ENCODE measurements at places on chromosomes 4 and X.

DNA sequence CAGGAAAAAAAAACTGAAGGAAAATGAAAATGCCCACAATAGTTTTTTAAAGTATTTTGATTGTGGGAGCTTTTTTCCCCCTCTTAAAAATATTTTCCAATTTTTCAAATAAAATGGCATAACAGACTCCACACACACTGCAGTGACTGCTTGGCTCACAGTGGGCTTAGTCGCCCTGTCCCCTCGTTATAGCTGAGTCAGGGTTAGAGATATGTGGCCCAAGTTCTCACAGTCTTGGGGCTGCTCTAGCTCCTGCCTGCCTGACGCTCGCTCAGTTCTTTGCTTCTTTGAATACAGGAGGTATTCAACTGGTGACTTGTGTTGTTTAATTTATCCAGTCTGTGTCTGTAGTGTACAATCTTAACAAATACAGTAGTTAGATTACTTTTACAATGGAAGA is 47.7 kb downstream of the BEND2 start:
- no peak for DNase-seq

DNA sequence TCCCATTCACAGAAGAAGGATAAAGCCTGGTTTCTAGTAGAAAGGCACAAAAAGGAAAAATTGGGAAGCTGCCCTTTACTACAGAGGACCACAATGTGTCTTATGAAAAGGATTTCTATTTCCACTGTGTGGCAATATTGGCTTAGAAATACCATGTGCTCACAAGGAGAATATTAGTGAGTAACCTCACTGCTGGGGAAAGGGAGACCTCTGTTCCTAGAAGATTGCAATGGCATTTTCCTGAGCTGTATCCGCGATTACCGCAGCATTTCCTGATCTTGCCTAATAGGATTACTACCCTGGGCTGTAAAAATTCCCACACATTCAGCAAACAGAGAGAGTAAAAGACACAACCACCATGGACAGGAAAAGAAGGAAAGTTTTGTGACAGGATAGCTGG is 308.8 kb upstream of the TECRL start:
- no peak for DNase-seq

DNA sequence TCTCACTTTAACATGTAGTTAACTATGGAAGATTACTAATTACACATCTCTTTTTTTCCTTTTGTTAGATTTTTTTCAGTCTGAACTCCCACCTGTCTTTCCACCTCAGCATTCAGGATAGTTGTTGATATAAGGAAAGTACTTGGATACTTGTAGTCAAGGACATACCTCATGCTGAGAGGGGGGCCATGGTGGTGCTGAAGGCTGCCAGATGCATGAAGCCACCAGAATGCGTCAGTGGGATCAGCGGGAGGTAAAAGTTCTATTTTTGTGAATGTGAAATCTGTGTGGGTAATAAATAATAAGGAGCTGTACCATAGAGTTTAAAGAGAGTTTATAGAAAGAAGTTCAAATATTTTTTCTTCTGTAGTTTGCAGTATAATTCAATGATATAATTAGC is 13.1 kb upstream of the NDST4 start:
- DNase-seq: no peak

DNA sequence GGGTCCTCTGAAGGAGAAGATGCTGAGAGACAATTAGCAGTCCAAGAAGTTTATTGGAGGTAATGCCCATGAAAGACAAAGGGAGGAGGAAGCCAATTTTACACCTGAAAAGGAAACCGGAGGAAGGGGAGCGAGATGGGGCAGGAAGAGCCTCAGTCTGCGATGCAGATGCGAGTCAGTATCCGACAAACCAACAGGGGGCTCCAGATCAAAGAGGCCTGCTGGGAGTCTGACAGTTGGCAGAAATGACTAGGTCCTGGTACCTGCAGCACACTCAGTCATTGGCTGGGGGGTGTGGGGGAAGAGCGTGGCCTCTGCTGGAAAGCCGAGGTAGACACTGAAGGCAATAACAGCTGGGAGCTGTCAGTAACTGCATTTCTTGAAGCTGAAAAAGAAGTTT is 231.1 kb upstream of the CENPE start:
- DNase-seq: no peak

- no peak for DNase-seq
Measured at GRCh38 chrX:79065696-79066095, 78.8 kb upstream of the GPR174 start.

- no peak for DNase-seq
Measured at GRCh38 chr4:82913305-82913704, 12.8 kb downstream of the THAP9 start.

DNA sequence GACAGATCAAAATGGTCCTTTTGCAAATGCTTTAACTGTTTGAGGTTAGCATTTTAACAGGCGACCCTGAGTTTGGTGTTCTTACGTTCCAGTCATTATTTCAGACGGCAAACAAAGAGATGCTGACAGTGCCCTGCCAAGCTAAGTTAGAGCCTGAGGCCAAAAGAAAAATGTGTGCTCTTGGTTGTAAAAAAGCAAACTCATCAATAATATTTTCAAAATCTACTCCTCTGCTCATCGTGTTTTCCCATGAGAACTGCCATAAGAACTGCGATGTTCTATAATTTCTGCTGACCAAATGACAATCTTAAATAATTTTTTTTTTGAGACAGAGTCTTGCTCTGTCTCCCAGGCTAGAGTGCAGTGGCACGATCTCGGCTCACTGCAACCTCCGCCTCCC is 62.7 kb upstream of the BCLAF3 start:
- DNase-seq: no peak

- no peak for DNase-seq
Measured at GRCh38 chrX:38117485-38117884, 103.2 kb downstream of the SRPX start.

- no peak for DNase-seq
Measured at GRCh38 chr4:9996319-9997110, 24.8 kb downstream of the SLC2A9 start.

- DNase-seq: no peak
Measured at GRCh38 chr4:127048376-127049044, 584.2 kb upstream of the INTU start.

GRCh38 chrX:24081661-24082154 is 27.0 kb downstream of the EIF2S3 start:
- peak; percentile 34 for DNase-seq

DNA sequence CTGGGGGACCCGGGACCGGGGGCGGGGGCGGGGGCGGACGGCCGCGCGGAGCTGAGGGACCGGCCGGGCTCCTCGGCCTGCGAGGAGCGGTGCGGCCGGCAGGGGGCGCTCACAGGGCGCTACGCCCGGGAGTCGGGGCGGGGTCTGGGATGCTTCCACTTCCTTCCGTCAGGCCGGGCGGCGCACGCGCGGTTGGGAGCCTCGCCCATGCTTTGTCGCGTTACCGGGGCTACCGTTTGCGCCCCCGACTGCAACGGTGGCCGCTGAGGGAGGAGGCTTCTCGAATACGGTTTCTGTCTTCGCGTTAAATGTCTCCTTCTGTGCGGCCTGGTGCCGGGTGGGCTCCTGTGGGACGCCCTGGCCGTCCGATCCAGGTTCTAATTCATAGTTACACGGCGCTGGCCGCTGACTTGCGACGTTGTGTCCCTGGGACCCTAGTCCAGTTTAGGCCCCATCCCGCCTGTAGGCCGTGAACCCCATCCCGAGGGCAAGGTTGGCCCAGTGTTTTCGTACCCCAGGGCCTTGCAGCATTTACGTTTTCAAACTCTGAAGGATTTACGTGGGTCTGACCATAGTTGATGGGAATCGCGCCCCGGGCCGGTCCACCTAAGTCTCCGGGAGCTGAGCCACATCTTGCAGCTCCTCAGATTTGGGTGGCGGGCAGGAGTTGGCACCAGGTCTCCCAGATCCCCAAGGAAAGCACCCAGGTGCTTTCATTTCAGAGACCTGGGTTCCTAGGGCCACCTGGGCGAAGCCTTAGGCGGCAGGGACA is 549 bp downstream of the MSL3 start:
- DNase-seq: peak; percentile 71

DNA sequence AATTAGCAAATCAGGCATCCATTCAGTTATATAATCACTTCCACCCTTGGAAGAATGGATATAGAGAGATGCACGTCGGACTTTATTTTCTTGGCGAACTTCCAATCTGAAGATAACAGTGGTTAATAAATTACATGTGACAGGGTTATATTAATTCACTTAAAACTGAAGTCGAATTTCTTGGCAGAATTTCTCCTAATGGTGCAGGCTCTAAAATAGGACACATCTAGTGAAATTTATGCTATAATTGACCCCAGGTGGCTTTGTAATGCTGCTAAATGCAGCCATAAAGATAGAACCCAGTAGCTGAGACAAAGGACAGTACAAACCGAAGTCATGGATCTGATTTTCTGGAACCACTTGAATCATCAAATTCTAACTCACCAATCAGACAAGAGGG is 20.8 kb upstream of the SLC10A4 start:
- DNase-seq: no peak

- no peak for DNase-seq
Measured at GRCh38 chrX:112731793-112732192, 52.1 kb upstream of the LHFPL1 start.

- DNase-seq: peak; percentile 34
Measured at GRCh38 chr4:183722731-183723560, 63.9 kb downstream of the TRAPPC11 start.

DNA sequence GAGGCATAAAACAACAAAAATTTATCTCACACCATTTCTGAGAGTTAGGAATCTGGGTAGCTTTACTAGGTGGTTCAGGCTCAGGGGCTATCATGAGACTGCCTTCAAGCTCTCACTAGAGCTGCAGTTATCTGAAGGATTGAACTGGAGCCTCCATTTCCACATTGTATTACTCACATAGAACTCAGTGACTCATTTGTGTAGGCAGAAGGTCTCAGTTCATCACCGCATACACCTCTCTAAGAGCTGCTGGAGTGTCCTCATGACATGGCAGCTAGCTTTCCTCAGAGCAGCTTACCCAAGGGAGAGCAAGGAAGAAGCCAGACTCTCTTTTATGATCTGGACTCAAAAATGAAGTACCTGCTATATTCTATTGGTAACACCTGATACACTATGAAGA is 389.2 kb downstream of the IQCM start:
- DNase-seq: no peak

DNA sequence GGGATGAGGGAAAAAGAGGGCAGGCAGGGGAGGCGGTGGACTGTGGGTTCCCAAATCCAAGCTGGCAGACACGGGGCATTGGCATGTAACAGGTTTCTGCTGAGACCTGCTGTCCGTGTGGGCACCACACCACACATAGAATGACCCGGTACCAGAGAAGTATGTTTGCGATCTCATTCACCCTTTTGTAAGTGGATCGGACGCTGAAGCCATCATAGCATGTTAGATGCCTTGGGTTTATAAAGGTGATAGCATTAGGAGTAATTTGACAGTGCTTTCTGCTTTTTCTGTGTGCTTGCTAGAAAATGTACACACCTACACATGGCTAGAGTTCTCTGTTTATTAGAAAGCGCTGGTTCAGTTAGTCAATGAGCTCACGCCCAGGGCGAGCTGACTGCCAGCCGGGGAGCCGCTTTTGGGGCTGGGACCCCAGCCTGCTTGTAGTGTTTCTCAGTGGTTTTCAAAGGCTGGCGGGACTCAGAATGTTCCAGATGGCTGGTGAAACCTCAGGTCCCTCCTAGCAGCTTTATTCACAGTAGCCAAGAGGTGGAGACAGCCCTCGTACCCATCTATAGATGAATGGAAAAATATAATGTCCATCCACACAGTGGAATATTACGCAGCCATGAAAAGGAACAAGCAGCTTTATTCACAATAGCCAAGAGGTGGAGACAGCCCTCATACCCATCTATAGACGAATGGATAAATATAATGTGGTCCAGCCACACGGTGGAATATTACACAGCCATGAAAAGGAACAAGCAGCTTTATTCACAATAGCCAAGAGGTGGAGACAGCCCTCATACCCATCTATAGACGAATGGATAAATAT is 579 bp downstream of the IL3RA start:
- DNase-seq: no peak

GRCh38 chr4:106852426-106852825 is 183.7 kb downstream of the DKK2 start:
- no peak for DNase-seq

DNA sequence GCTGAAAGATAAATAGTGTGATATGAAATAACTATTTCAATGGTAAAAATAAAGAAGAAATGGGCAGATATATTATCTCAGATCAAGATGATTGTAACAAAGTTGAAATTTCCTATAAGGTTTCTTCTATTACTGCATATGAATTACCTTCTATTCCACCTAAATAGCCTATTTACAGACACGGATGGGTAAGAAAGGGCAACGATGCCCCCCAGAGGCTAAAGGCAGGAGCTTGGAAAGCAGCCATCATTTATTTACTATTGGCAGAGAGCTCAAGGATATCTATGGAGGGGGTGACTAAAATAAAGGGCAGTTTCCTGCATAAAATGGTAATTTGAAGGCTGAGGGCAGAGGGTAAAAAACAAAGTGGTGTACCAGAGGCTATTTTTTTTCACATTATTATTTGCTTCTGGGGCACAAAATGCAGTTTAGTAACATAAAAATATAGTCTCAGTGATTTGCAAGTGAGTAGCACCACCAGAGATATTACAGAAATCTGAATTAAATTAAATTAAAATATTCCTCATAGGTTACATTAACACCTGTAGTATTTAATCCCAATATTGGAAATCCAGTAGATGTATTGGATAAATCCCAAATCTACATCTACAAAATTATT is 123.1 kb downstream of the BTC start:
- peak; percentile 88 for DNase-seq

GRCh38 chrX:10756441-10756840 is 136.1 kb upstream of the MID1 start:
- peak; percentile 3 for DNase-seq

GRCh38 chr4:176077561-176077960 is 11.9 kb downstream of the WDR17 start:
- DNase-seq: no peak

DNA sequence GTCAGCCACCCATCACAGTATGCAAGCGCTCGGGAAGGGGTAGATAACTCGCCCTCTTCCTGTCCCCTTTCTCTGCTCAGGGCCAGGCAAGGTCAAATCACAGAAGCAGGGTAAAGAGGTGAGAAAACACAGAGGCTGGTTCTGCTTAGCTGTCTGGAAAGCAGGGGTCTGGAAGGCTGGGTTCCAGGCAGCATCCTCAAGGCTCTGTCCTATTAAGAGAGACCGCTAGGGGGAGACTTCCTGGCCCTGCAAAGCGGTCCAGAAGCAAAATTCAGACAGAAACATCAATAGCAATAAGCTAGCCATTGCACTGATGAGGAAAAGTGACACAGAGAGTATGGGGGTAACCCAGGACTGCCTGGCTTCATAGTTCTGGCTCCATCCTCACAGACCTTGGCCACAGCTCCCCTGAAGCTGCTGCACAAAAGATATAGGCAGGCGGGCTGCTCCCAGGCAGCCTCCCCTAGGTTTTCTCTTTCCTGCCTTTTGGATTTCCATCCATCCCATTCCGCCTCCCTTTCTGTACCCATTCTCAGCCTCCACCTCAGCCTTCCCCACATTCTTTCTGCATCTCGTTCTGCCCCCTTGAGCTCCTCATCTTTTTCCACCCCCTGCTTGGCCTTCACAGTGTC is 308.5 kb downstream of the EVC2 start:
- peak; percentile 13 for DNase-seq

GRCh38 chrX:39835776-39836175 is 262.0 kb downstream of the BCOR start:
- DNase-seq: no peak

GRCh38 chr4:164320847-164321246 is 433.1 kb upstream of the SMIM31 start:
- DNase-seq: no peak

Data from LoVo (cell line).